ENCODE measurements at places on chromosomes 2 and 18.
A peak's percentile ranks its signal among the peaks of the same experiment; 100 is the strongest.

- DNase-seq, result peak; percentile 82
Measured at GRCh38 chr2:61853847-61854563, at the start of gene FAM161A. Gene FAM161A (minus strand): TSS chr2:61854060. CDS start chr2:61854041, 19 bp downstream.

GRCh38 chr2:237512774-237513466, 25.9 kb downstream of the MLPH start:
- peak; percentile 78 for DNase-seq

DNA sequence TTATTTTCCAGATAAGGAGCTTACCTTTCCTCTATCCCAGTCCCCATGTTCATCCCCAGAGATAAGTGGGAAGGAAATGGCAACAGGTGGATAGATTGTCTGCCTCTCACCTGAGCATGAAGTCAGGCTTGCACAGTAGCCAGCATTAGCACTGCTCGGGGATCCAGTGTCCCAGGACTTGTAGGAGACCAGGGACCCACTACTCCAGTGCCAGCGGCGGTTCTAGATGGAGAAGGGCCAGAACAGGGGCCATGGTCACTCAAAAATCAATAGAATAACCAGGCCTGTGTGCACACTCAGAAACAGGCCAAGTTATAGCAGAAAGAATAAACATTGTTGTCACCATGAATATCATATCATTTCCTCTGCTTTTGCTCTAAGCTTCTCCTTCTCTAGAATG, 2.4 kb downstream of the REG1B start:
- no peak for DNase-seq

GRCh38 chr2:218458598-218458997, 39.7 kb downstream of the VIL1 start:
- DNase-seq, result no peak

GRCh38 chr2:65386344-65386743, 46.1 kb downstream of the SPRED2 start:
- no peak for DNase-seq

DNA sequence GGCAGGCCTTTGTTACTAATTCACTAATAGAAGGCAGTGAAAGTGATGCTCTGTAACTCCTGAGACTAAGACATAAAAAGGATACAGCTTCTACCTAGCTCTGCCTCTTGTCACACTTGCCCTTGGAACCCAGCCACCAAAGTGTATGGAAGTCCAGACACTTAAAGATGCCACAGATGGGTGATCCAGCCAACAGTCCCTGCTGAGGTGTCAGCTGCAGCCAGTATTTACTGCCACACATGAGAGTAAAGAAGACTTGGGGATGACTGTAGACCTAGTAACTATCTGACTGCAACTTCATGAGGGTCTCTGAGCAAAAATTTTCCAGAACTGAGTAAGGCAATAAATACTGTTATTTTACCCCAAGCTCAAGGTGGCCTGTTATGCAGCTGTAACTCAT, 8.8 kb downstream of the IMMT start:
- no peak for DNase-seq

GRCh38 chr2:56008661-56009431, 85.3 kb upstream of the EFEMP1 start:
- DNase-seq, result no peak

DNA sequence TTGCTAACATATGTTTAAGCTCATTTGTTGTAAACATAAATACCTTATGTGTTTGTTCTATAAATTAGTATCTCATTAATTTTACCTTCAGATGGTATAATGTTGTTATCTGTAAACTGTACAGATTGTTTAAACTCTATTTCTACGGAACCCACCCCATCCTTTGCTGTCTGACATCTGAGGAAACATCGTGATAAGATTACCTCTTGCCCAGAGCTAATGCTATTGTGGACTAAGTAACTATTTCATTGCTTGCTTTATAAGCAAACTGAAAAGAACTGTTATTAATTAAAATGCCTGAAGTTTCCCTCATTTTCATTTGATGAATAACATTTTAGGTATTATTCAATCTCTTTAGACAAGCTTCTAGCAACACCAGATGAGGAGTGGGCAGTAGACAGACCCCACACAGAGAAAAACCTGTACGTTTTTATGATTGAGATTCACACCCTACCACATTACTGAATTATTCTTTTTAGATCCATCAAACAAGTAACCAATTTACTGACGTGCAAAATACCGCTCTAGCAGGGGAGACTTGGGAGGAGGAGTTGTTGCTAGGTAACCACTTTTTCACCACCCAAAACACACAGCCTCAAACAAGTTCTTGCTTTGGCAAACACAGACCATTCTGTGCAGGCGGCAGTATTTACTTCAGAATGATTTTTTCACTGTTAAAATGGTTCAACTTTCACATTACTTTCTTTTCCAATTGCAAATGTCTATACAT, 1.9 kb upstream of the SYT4 start:
- no peak for DNase-seq

DNA sequence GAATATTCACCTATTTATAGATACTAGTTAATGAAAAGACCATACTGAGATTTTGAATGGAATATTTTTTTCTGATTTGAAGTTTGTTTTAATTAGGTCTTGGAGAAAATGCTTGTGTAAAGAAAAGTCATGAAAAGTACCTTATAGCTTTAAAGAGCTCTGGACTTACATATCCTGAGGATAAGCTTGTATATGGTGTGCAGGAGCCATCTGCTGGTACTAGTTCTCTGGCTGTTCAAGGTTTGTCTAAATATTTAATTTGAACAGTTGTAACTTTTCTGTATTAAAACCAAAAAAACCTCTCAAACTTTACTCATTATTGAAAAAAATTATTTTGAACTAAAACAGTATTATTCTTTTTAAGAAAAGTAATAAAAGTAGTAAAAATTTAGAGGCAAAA, 50.1 kb downstream of the UBR3 start:
- DNase-seq, result peak; percentile 18

DNA sequence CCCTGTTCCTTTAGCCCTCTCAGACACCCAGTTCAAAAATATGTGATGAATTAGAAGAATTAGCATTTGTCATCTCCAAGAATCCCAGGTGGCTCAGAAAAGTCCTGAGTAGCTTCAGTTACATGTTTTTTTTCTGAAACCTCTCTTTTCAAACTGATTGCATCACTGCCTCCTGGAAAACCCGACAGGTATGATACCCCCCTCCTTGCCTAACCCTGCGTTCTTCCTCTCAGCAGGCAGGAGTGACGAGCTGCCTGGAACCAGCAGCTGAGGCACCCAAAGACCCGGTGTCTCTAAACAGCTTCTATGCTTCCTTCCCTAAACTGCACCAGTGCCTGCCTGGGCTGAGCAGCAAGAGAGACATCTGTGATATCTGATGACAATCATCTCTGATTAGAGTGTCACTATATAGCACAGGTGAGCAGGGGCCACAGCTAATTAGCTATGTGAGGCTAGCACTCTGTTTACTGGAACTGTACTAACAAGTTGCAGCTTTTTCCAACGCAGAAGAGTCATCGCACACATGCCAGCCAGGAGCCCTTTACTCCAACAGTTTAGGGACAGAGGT, 376.4 kb upstream of the ATP5MC3 start:
- no peak for DNase-seq

DNA sequence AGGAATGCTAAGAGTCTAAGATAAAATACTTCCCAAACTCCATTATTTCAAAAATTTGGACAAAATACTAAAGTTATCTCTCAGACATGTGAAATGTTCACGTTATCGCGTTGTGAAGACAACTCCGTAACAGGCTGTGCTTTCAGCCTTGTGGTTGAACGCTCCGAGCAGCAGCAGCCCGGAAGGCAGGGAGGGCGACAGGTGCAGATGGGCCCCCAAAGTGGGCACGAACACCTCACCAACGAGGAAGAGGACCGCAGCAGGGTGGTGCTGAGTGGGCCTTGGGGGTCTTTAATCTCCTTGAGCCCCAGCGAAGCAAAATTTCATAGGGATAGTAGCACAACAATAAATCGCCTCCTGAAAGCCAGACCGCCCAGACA, 1.0 kb upstream of the FAM110C start:
- DNase-seq, result no peak

- DNase-seq, result no peak
Measured at GRCh38 chr2:174704642-174705041, 59.6 kb downstream of the CHRNA1 start.

DNA sequence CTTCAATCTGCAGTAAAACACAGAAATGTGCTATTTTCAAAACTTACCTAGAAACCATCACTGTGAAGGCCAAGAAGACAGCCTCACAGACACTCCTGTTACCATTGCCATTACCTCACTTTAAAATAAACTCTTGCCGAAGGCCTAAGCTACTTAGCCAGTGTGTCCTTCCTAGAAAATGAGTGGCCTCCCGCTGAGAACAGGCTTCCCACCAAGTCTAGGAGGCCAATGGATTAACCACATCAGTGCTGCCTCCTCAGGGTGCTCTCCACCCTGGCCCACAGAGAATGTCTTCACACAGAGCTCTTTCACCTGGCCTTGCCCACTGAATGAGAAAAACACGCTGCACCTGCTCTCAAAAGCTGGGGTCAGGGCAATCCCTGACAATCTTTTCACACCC, 47.5 kb downstream of the L3MBTL4 start:
- no peak for DNase-seq

DNA sequence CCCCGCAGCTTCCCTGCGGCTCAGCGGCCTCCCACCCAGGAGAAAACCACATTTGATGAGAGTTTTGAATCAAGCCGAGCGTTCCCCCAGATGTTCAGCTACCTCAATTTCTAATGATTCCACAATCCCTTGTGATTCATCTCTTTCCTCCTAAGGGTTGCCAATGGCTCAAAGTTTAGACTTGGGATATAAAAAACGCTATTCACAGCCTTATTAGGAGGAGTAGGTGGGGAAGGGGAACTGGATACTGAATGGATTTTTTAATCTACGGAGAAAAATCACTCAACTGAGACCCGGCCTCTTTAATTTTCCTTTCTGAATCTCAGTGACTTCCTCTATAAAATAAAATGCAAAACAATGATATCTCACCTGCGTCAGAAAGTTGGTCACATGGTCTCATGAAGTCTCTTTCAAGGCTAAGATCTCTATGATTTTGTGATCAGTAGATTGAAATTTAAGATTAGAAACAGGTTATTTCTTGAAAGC, 192.6 kb upstream of the TCF4 start:
- no peak for DNase-seq

GRCh38 chr18:67117804-67118203, 398.7 kb downstream of the DSEL start:
- no peak for DNase-seq

All from CD4-positive, alpha-beta T cell treated with Interleukin-17A for 1 hour (primary cell).